Stimulated activated CD8-positive, alpha-beta memory T cell treated with anti-CD3 and anti-CD28 coated beads, Interleukin-2, amount 100 ng/mL, for 48 hours (primary cell): ENCODE measurements at places on chromosomes 2 and 18.

DNA sequence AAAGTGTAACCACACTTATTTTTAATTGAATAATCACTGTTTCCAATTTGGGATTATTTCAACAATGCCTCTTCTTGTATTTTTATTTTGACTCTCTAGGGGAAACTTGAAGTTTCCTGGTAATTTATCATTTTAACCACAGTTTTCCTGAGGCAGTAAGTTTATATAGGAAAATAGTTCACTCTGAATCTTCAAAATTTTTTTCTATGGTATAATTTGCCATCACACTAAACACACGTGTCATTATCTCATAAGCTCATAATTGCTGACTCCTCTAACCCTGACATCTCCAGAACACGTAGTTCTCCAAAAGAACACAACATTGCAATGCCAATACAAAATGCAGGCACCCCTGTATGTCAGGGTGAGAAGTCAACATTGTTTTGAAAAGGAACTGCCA is 102.2 kb upstream of the FZD7 start:
- DNase-seq: no peak

GRCh38 chr2:26429779-26430578 is 28.3 kb downstream of the DRC1 start:
- DNase-seq: no peak

DNA sequence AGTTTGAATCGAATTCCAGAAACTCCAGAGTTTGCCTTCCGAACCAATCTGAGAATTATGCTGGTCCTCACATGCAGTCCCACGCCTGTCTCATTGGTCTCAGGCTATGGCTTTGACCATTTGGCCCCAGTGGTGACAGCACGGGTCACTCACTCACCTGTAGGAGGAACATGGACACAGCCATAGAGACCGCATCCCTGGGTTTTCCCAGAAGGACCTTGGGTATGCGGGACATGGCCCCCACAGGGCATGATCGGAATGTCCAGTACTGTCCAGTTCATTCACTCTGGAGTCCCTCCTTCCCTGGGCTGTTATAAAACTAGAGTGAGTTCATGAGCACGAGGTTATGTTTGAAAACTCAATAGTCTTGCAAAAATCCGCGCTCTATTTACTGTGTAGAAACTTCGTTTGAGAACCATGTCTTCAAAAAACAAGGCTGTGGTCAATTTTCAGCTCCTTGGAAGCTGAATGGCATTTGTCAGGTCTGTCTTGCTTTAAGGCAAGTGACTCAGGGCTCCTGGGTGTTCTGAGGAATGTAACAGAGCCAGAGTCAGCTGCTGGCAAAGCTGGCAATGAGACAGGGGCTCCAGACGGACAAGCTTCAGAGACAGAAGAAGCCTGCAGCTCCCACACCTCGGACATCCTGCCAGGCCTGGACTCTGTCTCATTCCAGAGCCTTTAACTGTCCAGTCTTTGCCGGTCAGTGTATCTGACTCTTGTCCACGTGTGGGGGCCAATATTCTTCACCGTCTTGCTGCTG is 86.7 kb upstream of the TMEM18 start:
- DNase-seq: no peak

GRCh38 chr2:14632133-14632936 is at the start of gene LRATD1:
TSS of gene LRATD1 (plus strand) at chr2:14632717. CDS start at chr2:14633980, 1,263 bp downstream.
- DNase-seq: no peak

DNA sequence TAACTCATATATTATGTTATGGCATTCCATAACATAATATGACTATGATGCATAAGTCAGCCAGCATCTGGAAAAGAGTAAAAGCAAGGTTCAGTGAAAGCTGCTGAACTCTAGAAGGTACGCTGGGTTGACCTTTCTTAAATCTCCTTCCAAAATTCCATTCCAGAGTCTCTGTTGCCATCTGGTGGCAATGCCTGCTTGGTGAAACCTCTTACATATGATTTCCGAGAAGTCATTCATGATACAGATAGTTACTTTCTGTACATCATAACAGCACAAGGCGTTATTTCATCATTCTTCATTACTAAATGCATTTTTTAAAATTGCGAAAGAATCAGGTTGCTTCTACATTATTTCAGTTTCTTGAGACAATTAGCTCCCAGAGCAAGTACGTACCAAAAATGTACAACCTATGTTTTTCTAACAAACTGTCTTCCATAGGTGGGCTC is 7.0 kb upstream of the EPG5 start:
- DNase-seq: peak; percentile 36

DNA sequence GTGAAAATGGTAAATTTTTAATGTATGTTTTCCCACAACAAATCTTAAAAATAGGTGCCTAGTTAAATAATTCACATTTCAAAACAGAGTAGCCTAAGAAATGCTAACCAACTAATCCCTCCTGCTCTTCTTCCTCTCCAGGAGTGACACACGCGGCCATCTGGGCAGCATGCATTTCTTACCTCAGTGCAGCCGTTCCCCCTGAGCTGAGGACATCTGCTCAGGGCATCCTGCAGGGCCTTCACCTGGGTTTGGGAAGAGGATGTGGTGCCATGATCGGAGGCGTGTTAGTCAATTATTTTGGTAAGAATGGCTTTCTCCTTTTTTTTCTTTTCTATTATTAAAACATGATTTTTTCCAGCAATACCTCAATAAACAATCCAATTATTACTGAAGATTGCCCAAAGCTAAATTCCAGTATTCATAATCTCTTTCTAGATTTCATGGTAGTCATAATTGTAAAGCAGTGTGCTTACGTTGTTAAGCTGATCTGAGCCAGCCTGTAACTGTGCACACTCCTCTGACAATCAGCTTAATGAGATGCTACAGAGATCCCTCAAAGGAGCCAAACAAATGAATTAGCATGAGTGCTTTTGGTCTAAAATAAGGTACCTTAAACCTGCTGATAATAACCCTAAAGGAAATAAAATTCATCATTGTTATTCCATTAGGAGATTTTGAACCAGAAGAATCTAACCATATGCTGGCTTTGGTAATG is 45.8 kb downstream of the NEMP2 start:
- no peak for DNase-seq

- DNase-seq: no peak
Measured at GRCh38 chr2:150817422-150817821, 330.0 kb upstream of the RND3 start.

- DNase-seq: no peak
Measured at GRCh38 chr2:27857417-27858172, 32.6 kb downstream of the RBKS start.

GRCh38 chr2:105473011-105473410 is 74.2 kb upstream of the FHL2 start:
- DNase-seq: no peak

DNA sequence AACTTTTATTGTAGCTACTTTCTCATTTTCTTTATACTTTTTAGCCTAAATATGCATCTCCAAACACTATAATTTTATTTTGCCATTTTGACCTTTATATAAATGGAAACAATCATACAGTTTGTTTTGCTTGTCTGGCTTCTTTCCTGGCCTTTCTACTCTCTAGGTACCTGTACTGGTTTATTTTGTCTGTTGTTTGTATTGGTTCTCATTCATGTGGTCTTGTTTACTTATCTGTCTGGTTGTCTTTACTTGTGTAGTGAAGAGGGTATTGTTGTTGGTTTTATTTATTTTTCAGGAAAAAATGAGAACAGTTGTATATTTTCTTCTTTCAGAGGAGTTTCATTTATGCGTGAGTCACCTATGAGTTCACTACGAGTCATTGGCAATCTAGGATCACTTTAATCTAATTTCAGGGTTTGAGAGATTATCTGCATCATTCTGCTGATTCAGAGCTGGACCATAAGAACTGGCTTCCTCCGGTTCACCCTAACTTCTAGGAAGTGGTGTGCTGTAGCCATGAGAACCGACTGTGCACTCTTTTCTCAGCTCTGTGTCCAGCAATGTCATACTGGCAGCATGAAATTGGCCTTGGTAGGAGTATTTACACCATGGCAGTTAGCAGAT is 33.1 kb upstream of the HDAC4 start:
- DNase-seq: no peak

- DNase-seq: no peak
Measured at GRCh38 chr2:95099910-95100309, 21.7 kb downstream of the MRPS5 start.

GRCh38 chr2:102291319-102292075 is 19.9 kb upstream of the IL1RL1 start:
- DNase-seq: no peak

DNA sequence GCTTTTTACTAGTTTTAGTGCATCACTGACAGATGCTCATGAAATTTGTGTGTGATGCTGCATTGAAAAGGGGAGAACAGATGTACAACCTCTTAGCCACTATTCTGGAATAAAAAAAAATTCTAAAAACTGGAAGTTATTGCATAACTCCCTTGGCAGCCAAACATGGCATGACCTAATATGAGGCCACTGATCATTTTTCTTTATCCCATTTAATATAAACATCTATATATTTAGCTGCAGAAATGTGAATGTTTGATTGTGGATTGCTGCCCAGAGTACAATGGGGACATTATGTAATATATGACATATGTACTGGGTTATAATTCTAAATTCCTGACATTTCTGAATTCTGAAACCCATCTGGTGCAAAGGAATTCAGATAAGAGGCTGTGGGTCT is 86.5 kb downstream of the CDCA7 start:
- DNase-seq: no peak

- DNase-seq: no peak
Measured at GRCh38 chr2:88400037-88400767, 52.3 kb downstream of the FOXI3 start.

GRCh38 chr2:232038251-232038880 is 76.9 kb downstream of the DIS3L2 start:
- DNase-seq: no peak

- no peak for DNase-seq
Measured at GRCh38 chr2:190959911-190960788, 53.8 kb downstream of the STAT1 start.

GRCh38 chr2:70552501-70553333 is 909 bp downstream of the TGFA start:
- DNase-seq: no peak

DNA sequence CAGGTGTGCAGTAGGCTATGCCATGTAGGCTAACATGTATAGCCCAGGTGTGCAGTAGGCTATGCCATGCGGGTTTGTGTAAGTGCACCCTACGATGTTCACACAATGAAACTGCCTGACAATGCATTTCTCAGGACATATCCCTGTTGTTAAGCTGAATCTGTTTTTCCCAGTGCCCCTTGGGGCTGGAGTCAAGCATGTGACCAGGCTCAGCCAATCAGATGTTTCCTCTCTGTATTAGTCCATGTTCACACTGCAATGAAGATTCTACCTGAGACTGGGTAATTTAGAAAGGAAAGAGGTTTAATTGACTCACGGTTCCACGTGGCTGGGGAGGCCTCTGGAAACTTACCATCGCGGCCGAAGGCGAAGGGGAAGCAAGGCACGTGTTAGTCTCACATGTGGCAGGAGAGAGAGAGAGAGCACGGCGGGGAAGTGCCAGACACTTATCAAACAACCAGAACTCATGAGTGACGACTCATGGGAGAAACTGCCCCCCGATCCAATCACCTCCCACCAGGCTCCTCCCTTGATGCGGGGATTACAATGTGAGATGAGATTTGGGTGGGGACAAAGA is 24.2 kb downstream of the ITM2C start:
- DNase-seq: no peak

- no peak for DNase-seq
Measured at GRCh38 chr2:233807966-233808935, 30.1 kb downstream of the MROH2A start.

GRCh38 chr2:182914852-182915251 is 48.4 kb upstream of the FRZB start:
- DNase-seq: no peak

DNA sequence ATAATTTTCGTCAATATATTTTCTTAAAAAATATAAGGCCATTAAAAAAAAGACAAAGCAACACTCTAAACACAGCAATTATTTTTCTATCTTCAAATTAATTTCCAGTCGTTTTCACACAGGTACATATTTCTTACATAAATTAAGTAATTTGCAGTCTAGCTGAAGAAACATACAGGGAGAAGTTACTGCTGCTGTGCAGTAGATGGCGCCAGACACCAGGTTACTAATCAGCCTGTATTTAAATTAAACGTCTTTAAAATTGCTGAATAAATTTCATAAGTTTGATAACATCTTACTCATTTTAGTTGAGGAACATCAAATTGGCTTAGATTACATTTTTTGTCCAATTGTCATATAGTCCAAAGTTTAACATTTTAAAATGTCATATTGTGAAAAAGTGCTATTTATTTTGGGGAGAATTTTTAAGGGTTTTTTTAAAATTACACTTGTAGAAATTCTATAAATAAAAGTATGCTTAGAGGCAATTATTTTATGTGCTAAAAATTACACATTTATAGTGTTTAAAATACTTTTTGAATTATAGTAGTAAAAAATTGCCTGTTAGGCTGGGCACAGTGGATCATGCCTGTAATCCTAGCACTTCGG is 88.4 kb downstream of the PMAIP1 start:
- peak; percentile 18 for DNase-seq

DNA sequence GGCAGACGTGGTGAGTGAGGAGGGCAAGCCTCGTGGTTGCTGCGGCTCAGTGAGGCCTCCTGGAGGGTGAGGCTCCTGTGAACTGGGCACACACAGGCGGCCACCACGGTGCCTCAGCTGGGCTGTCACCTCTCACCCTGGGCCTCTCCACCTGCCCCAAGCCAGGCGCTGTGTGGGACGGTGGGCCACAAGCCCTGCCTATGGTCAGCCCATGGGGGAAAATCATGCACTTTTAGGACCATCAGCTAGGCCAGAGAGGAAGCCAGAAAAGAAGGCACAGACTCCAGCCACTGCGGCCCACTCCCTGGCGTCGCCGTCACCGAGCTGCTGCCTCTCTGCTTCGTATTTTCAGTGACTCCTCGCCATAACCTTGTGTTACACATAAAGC is 28.5 kb upstream of the HS6ST1 start:
- no peak for DNase-seq

DNA sequence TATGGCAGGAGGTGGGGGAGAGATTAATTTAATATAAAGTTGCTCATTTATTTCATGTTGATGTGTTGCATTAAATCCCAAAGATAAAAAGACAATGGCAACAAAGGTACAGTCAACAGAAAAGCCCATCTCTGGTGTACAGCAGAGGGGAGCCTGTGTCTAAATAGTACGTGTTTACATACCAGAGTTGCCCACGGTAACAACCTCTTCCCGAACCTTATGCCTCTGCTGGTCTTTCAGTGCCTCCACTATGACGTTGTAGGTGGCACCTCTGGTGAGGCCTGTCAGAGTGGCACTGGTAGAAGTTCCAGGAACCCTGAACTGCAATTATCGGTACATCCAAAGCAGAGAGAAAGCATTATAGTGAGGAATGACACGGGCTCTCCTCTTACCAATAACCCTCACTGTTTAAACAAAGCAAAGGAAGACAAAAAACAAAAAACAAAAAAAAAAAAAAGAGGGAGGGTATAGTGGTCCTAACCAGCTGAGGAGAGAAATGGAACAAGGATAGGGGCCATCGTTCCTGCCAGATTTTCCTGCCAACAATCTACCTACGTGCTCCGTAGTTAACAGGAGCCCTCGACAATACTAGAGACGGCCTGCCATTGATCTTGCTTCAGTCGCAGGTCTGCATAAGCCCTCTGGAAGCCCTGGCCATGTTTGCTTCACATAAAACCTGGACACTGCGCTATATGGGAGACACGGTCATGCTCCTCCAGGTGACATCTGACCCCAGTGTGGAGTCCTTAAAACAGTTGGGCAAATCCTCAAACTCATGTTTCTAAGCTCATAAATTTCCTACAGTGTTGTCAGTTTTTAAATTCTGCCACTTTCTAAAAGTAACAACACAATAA is 58.5 kb downstream of the ATIC start:
- DNase-seq: no peak
